NK-92 treated with Interleukin-12 subunit alpha and Interleukin-12 subunit beta, amount 100 ng/mL, for 24 hours (cell line): ENCODE measurements at places on chromosomes 3 and 15.

GRCh38 chr15:100663086-100663914 is 60.9 kb downstream of the ASB7 start:
- DNase-seq, result no peak

- DNase-seq, result no peak
Measured at GRCh38 chr15:59741274-59741906, 52.3 kb upstream of the BNIP2 start.

GRCh38 chr3:58576716-58577115 is 475 bp downstream of the FAM107A start:
- DNase-seq, result no peak

GRCh38 chr15:40347559-40348473 is 3.0 kb upstream of the PHGR1 start:
- DNase-seq, result no peak

- DNase-seq, result no peak
Measured at GRCh38 chr3:124780761-124781475, 50.7 kb downstream of the UMPS start.

GRCh38 chr15:33526532-33526931 is 215.8 kb downstream of the RYR3 start:
- no peak for DNase-seq

DNA sequence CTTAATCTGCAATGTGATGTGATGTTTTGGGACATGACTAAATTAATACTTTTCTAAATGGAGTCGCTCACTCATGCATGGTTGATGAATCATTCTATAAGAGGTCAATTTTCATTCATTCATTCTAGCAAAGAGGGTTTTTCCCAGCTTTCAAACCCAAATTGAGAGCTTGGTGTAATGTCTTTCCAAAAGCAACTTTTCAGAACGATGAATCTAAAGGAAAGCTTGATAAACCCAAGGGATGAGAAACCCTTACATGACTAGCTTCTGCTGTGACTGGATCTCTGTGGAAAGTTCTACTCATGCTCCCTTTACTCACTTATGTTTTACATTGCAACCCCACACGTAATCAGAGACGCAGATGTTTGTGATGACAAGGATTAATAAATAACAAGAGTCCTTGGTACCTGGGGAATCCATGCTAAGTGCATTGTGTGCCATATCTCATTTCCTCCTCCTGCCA is 47.7 kb downstream of the PDZRN3 start:
- no peak for DNase-seq

DNA sequence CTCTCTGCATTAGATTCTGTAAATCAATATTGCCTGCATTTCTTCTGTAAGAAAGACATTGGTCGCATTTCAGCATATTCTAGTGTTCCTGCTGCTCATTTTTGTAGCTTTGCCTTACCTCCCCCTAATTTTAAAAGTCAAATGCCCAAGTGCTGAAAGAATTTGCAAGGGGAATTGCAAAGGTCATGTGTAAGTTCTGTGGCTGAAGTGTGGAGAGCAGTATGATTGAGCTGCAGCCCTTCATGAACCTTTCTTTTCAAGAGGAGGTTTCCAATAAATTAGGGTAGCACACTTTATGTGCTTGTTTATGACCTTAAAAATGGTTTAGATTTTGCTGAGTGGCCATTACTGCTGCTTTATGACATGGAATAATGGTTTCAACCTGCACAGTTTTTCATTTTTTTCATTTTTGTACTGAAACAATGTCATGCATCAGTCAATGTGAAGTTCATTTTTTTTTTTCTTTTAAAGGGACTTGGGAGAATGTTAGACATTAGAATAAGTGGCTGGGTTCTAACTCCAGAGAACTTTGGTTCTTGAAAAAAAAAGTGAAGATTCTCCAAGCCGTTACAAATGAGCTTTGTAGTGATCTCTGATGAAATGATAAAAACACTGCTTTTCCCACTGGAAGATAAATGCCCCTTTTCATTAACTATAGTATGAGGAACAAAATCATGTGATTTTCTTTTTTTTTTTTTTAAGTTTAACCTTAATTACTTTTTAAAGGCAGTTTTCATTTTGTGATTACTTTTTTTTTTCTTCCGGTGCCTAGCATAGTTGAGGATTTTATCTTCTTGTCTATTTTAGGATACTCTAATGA is 99.6 kb downstream of the MITF start:
- no peak for DNase-seq
